ENCODE measurements at places on chromosomes 2 and 18. TPM values are rescaled to one million over a fixed set of nuclear protein-coding genes. Genes with fewer than 3 reads are reported as not detected.

The KIAA2012 gene
- not detected for total RNA-seq

The TWSG1 gene
- 22.9 TPM for total RNA-seq

The DPP10 gene
- 2.4 TPM for total RNA-seq

The TMEM185B gene
- 43.1 TPM for total RNA-seq

The NEB gene
- total RNA-seq = 0.68 TPM

The RNF152 gene
- 4.7 TPM for total RNA-seq

The CBLN2 gene
- not detected for total RNA-seq

The IGFBP2 gene
- total RNA-seq = 298 TPM

The CCDC142 gene
- 4.4 TPM for total RNA-seq

The STON1 gene
- 0.88 TPM for total RNA-seq

The CASP10 gene
- total RNA-seq = 2.5 TPM

The ARL4C gene
- 115 TPM for total RNA-seq

The FBXO41 gene
- 7.0 TPM for total RNA-seq

The DSEL gene
- 7.1 TPM for total RNA-seq

The LCT gene
- not detected for total RNA-seq

The FBLN7 gene
- 0.14 TPM for total RNA-seq

The TACR1 gene
- 0.21 TPM for total RNA-seq

The MAP3K19 gene
- total RNA-seq = not detected

The CHRNG gene
- total RNA-seq = not detected

The SNTG2 gene
- total RNA-seq = 0.38 TPM

The HOXD9 gene
- total RNA-seq = 11.6 TPM

The COL5A2 gene
- 27.1 TPM for total RNA-seq

The COL3A1 gene
- total RNA-seq = 13.4 TPM

The FIGN gene
- total RNA-seq = 1.8 TPM

The SPATS2L gene
- total RNA-seq = 77.3 TPM

The LRP1B gene
- total RNA-seq = 0.38 TPM

The SERPINB12 gene
- total RNA-seq = not detected

The KCTD1 gene
- total RNA-seq = 32.9 TPM

The LYPD1 gene
- total RNA-seq = 53.2 TPM

Measured in kidney epithelial cell (primary cell).